ENCODE measurements at places on chromosomes 5 and 9.

DNA sequence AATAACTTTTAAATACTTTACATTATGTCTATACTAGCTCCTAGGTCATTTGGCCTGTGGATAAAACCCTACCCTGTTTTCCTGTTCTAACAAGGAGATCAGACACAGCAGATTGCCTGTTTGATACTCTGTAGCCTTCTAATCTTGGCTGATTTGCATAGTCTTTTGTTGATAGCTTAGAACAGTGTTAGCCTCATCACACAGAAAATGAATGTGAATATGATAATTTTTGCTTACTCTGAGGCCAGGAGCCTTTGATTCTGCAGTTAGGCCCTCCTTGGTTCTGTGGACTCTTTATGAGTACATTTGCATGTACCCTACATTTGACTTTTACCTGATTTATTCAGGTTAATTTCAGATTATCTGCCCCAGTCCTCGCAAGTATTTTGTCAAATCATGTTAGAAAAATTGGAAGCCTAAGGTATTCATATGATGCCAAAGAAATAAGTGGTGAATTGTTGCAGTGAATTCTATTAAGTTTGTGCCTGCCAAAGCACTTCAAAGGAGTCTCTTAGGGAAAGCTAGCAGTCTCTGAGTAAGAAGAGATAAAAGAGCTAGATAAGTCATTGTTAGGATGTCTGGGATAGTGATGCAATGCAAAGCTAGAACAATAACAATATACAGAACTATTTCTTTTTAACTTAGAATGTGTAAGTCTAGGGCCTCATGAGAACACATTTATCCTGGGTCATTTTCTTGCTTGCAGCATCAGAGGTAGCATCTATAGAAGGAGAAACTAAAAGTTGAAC is 56.4 kb downstream of the SCAMP1 start:
- H3K27ac ChIP-seq, result no peak overlapping the region
- no peak overlapping the region for H3K4me3 ChIP-seq
- no peaks in the 10 kb centered on the region for H3K36me3 ChIP-seq
- DNase-seq, result no peak
- H3K4me1 ChIP-seq, result no peaks in the 10 kb centered on the region

DNA sequence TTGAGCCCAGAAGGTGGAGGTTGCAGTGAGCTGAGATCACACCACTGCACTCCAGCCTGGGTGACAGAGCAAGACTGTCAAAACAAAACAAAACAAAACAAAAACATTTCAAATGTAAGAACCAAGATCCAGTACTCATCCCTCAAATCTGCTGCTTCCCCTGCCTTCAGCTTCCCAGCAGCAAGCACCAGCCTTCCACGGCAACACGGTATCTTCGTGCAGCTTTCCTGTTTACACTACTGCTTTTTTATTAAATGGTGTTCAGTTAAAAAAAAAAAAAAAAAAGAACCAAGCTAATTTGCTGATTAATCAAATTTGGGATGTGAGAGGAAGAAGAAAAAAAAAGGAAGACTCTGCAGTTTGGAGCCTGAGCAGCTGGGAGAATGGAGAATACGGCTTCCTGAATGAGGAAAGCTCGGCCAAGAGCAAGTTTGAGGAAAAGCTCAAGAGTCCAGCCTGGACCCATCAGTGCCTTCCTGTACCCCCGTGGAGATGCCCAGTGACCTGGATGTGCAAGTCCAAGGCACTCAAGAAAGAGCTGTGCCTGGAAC is 28.0 kb upstream of the SLC2A8 start:
- no peaks in the 10 kb centered on the region for H3K4me1 ChIP-seq
- H3K4me3 ChIP-seq, result no peak overlapping the region
- no peaks in the 10 kb centered on the region for H3K27me3 ChIP-seq
- no peaks in the 10 kb centered on the region for H3K36me3 ChIP-seq
- no peak for DNase-seq

DNA sequence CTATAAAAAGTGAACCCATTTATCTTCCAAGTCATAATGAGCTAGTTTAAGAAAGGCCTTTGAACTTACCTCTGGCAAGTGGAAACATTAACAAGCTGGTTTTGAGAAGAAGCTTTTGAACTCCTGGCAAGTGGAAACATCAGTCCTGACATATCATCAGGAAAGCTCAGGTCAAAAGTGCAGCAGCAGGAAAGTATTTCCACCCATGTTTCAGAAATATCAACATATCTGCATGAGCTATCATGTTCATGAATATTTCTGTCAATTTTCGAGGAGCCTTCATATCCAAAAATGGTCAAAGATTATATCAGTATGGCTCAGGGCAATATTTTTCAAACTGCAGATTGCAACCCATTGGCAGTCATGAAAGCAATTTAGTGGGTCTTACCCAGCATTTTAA is 133.9 kb downstream of the PLK2 start:
- H3K36me3 ChIP-seq, result no peaks in the 10 kb centered on the region
- H3K4me3 ChIP-seq, result no peak overlapping the region
- no peak for DNase-seq
- no peak overlapping the region for H3K27ac ChIP-seq
- H3K27me3 ChIP-seq, result no peaks in the 10 kb centered on the region
- H3K4me1 ChIP-seq, result peaks cover 5% of the 10 kb centered on the region

DNA sequence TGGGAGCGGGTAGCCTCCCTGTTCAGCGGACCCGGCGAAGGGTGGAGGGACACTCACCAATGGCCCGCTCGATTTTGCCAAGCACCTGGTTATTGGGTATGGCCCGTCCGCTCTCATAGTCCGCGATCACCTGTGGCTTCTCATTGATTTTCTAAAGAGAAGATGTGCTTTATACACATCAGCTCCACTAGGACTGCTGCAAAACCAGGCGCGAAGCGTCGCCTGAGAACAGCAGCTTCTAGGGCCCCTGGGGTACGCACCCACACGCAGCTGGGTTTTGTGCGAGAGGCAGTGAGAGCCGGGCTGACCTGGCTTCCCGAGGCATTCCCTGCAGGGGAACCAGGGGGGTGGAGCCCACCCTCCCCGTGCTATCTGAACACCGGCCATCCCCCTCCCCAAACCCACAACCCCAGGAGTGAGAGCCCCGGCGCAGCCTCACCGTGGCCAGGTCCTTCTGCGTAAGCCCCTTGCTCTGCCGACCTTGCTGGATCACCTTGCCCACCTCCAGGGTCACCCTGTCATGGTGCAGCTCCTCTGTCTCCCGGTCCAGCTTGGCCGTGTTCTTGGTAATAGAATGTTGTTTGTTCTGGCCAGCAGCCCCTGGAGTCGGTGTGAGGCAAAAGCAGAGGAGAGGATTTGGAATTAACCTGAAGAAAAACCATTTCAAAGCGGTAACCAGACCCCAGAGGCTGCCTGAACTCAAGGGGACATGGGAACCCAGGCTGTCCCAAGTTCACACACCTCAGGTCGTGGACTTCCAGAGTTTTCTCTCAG is 3.1 kb downstream of the EDF1 start:
- H3K36me3 ChIP-seq, result no peaks in the 10 kb centered on the region
- DNase-seq, result no peak
- no peak overlapping the region for H3K27ac ChIP-seq
- H3K4me1 ChIP-seq, result peaks cover 47% of the 10 kb centered on the region
- H3K27me3 ChIP-seq, result no peaks in the 10 kb centered on the region
- H3K4me3 ChIP-seq, result no peak overlapping the region

DNA sequence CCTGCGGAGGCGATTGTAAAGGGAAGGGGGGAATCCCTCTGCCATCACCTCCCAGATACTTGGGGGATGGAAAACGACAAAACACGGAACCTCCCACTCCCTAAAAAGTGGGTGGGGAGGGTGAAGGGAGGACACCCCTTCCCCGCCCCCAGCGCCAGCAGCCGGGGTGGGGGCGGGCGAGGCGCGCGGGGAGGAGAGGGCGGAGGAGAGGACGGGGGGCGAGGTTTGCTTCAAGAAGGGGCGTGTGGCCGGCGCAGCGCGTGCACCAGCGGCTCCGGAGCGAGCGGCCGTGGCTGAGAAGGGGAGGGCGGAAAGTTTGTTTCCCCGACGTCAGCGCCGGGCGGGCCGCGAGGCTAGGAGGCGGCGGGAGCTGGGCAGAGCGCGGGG is at the start of gene PRRX2:
Gene PRRX2 (plus strand): TSS at position 259 of the 387 bp plus-strand sequence. CDS start 221 bp downstream, outside the sequence.
- H3K4me1 ChIP-seq, result peaks cover 32% of the 10 kb centered on the region
- no peaks in the 10 kb centered on the region for H3K36me3 ChIP-seq

DNA sequence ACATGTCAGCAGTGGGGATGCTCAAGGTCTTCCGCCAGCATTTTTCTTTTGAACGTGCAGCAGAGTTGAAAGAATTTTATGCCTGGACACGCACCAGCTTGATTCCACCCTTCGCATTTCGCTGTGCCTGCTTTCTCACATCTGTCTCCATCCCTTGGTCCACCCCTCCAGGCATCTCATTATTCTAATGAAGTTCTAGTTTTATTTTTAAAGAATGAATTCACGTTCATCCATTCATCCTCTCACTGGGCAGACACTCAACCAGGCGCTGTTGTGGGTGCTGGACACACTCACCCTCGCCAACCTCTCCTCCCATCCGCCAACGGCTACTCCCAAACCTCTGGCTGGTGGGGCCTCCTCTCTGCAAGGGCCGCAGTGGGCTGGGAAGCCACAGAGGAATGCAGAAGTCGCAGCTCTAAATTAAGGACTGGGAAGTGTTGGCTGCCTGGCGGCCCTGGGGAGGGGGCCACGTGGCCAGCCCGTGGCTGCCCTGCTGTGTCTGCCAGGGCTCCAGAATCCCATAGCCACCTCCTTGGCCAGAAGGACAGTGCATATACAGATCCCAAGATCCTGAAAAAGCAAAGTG is 6.7 kb downstream of the SUSD3 start:
- H3K4me1 ChIP-seq, result peaks cover 17% of the 10 kb centered on the region
- no peaks in the 10 kb centered on the region for H3K27me3 ChIP-seq
- no peaks in the 10 kb centered on the region for H3K36me3 ChIP-seq
- H3K4me3 ChIP-seq, result no peak overlapping the region
- no peak overlapping the region for H3K27ac ChIP-seq
- no peak for DNase-seq

All from vagina (tissue), 2 donors.